ENCODE measurements at places on chromosomes 12 and 14.

GRCh38 chr14:96274543-96274942, 18.5 kb downstream of the BDKRB1 start:
- H3K36me3 ChIP-seq, result no peaks in the 10 kb centered on the region
- H3K4me3 ChIP-seq, result no peak overlapping the region
- DNase-seq, result no peak
- H3K27ac ChIP-seq, result no peak overlapping the region
- no peaks in the 10 kb centered on the region for H3K27me3 ChIP-seq

GRCh38 chr12:118611295-118611694, 234.9 kb downstream of the SUDS3 start:
- H3K4me3 ChIP-seq, result no peak overlapping the region
- no peaks in the 10 kb centered on the region for H3K36me3 ChIP-seq
- H3K4me1 ChIP-seq, result peaks cover 2% of the 10 kb centered on the region
- H3K27me3 ChIP-seq, result no peaks in the 10 kb centered on the region

- H3K27me3 ChIP-seq, result no peaks in the 10 kb centered on the region
- H3K27ac ChIP-seq, result no peak overlapping the region
- DNase-seq, result no peak
- H3K4me1 ChIP-seq, result no peaks in the 10 kb centered on the region
Observed at GRCh38 chr14:62213516-62213915, 451.3 kb downstream of the SNAPC1 start.

GRCh38 chr14:24067133-24068082, 4.0 kb upstream of the CPNE6 start:
- no peaks in the 10 kb centered on the region for H3K4me1 ChIP-seq
- H3K27ac ChIP-seq, result no peak overlapping the region
- no peak overlapping the region for H3K4me3 ChIP-seq

GRCh38 chr14:105187935-105188524, 6.9 kb upstream of the NUDT14 start:
- H3K27me3 ChIP-seq, result no peaks in the 10 kb centered on the region
- H3K4me3 ChIP-seq, result no peak overlapping the region
- peaks cover 1% of the 10 kb centered on the region for H3K4me1 ChIP-seq
- no peaks in the 10 kb centered on the region for H3K36me3 ChIP-seq
- no peak overlapping the region for H3K27ac ChIP-seq
- no peak for DNase-seq

DNA sequence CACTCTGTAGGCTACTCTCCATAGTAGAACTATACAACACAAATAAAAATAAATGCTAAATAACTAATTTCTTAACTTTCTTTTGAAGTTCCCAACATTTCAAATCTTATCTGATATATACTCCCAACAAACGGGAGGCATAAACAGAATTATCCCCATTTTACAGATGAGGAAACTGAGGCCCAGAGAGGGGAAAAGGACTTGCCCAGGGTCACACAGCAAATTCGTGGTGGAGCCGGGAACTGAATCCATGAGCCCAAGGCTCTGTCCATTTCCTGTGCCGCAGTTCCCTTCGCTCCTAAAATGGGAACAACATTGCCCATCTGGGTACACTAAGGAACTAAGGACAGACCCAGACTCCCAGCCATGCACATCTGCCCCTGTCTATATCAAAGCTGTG, 12.2 kb downstream of the ZNF384 start:
- no peak overlapping the region for H3K4me3 ChIP-seq
- no peak for DNase-seq
- peaks cover 33% of the 10 kb centered on the region for H3K36me3 ChIP-seq
- H3K27me3 ChIP-seq, result no peaks in the 10 kb centered on the region
- no peaks in the 10 kb centered on the region for H3K4me1 ChIP-seq

- no peaks in the 10 kb centered on the region for H3K36me3 ChIP-seq
- no peaks in the 10 kb centered on the region for H3K27me3 ChIP-seq
- H3K27ac ChIP-seq, result no peak overlapping the region
Observed at GRCh38 chr12:72134246-72135020, 137.7 kb upstream of the TRHDE start.

- H3K4me1 ChIP-seq, result no peaks in the 10 kb centered on the region
- H3K36me3 ChIP-seq, result peaks cover 34% of the 10 kb centered on the region
- H3K4me3 ChIP-seq, result no peak overlapping the region
- no peaks in the 10 kb centered on the region for H3K27me3 ChIP-seq
- no peak for DNase-seq
Observed at GRCh38 chr14:91313852-91314251, 69.3 kb upstream of the GPR68 start.

DNA sequence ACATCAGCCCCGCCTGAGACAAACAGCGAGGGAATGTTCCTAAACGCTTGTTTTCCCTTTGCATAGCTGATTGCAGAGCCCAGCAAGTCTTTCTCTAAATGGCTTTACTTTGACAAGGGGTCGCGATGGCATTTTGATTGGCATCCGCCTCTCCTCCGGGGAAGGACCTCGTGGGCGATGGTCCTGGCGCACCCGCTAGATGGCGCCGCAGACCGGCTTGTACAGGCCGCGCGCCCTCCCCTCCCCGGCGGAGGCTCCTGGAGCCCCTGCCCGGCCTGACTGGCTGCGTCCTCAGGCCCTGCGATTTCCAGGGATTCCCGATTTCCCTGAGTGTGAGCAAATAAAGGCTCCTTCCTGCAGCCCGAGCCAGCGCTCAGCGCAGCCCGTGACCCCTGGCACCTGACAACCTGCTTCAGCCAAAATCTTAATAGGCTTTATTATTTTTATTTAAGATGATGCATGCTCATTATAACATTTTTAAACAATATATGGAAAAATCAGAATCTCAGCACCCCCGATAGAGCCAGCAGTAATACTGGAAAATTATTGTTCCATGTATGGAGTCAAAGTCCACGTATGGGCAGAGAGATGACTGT, 468.3 kb downstream of the AACS start:
- H3K27ac ChIP-seq, result no peak overlapping the region
- H3K4me1 ChIP-seq, result no peaks in the 10 kb centered on the region
- H3K4me3 ChIP-seq, result no peak overlapping the region
- no peaks in the 10 kb centered on the region for H3K36me3 ChIP-seq

DNA sequence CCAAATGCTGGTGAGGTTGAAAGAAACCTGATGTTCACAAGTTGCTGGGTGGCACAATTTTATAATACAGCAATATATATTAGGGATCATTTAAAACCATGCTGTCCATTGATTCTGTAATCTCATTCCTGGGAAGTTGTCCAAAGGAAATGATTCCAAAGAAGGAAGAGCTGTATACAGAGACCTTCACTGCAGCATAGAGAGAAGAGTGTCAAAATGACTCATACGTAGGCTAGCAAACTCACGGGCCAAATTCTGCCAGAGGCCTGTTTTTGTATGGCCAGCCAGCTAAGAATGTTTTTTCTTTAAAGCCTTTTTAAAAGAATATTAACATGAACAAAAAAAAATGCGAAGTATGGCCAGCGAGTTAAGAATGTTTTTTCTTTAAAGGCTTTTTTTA, 69.2 kb upstream of the MED13L start:
- H3K27ac ChIP-seq, result no peak overlapping the region
- no peaks in the 10 kb centered on the region for H3K36me3 ChIP-seq
- no peaks in the 10 kb centered on the region for H3K27me3 ChIP-seq
- H3K4me1 ChIP-seq, result 0 out of 2 replicates have a peak, but pooled peaks cover 2% of the 10 kb centered on the region
- no peak for DNase-seq

GRCh38 chr12:111887926-111888745, 46.1 kb downstream of the MAPKAPK5 start:
- no peaks in the 10 kb centered on the region for H3K4me1 ChIP-seq
- DNase-seq, result no peak
- no peaks in the 10 kb centered on the region for H3K27me3 ChIP-seq
- no peak overlapping the region for H3K4me3 ChIP-seq

- H3K4me1 ChIP-seq, result 0 out of 2 replicates have a peak, but pooled peaks cover 1% of the 10 kb centered on the region
- no peaks in the 10 kb centered on the region for H3K36me3 ChIP-seq
- no peak for DNase-seq
- no peak overlapping the region for H3K4me3 ChIP-seq
- no peaks in the 10 kb centered on the region for H3K27me3 ChIP-seq
- no peak overlapping the region for H3K27ac ChIP-seq
Observed at GRCh38 chr12:3795492-3796133, 42.7 kb upstream of the CRACR2A start.

DNA sequence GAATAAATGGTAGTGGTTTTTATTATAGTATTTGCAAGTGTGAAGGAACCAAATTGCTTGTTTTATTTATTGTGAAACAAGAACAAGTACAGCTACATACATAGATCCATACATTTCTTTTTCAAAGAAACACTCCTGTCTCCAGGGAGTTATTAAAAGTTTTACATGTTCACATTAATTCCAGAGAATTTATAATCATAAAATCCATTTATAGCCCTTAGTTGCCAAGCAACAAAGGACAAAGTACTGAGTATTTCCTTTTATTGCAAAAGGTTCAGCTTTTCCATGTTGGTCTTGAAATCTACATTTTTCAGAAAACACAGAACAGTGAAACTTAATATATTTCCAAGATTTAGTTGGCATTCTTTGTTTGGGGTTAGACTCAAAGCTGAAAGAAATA, 9.5 kb downstream of the MYRFL start:
- no peak overlapping the region for H3K27ac ChIP-seq
- H3K36me3 ChIP-seq, result no peaks in the 10 kb centered on the region
- H3K27me3 ChIP-seq, result no peaks in the 10 kb centered on the region

DNA sequence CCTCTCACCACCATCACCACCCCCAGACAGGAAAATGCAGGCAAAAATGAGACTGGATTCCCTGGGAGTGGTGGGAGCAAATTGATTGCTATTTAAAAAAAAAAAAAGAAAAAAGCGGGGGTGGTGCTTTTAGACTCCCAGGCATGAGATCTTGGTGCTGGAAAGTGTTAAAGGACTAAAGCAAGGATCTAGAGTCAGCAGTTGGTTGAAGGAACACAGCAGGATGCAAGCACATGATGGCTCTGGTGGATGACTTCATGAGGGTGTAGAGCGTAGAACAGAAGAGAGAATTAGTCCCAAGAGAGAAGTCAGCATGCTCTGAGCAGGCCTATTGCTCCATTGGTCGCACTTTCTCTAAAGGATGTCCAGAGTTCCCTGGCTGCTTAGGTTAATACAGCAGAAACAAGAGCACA, 183.8 kb upstream of the HMGA2 start:
- H3K27ac ChIP-seq, result no peak overlapping the region
- H3K4me1 ChIP-seq, result no peaks in the 10 kb centered on the region
- H3K4me3 ChIP-seq, result no peak overlapping the region
- H3K36me3 ChIP-seq, result no peaks in the 10 kb centered on the region

GRCh38 chr14:49549881-49550280, 36.3 kb downstream of the RPS29 start:
- no peaks in the 10 kb centered on the region for H3K36me3 ChIP-seq
- no peak overlapping the region for H3K4me3 ChIP-seq
- no peak overlapping the region for H3K27ac ChIP-seq

- DNase-seq, result no peak
- H3K4me3 ChIP-seq, result no peak overlapping the region
- H3K36me3 ChIP-seq, result no peaks in the 10 kb centered on the region
- peaks cover 20% of the 10 kb centered on the region for H3K4me1 ChIP-seq
Observed at GRCh38 chr14:89294060-89294459, 123.0 kb downstream of the FOXN3 start.

GRCh38 chr14:59944909-59945308, 25.0 kb downstream of the LRRC9 start:
- no peak overlapping the region for H3K4me3 ChIP-seq
- H3K27ac ChIP-seq, result no peak overlapping the region
- H3K27me3 ChIP-seq, result no peaks in the 10 kb centered on the region
- DNase-seq, result no peak

DNA sequence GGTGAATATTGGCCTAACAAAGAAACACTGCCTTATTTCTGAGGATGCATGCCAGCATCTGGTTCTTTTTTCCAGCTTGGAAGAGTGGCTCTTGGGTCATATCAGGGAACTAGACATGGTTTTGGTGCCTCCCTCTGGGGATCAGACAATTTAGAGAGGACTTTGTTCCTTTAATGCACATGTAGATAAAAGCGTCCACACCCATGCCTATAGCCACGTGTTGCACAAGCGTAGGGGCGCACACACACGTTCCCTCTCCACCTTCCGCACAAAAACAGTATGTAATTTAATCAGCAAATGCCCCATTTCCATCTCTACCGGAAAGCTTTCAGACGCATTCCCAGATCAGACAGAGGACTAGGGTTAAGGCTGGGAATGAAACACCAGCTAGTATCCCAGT, 61.7 kb upstream of the RIC8B start:
- peaks cover 1% of the 10 kb centered on the region for H3K4me1 ChIP-seq
- H3K4me3 ChIP-seq, result no peak overlapping the region
- no peak overlapping the region for H3K27ac ChIP-seq
- H3K27me3 ChIP-seq, result no peaks in the 10 kb centered on the region

DNA sequence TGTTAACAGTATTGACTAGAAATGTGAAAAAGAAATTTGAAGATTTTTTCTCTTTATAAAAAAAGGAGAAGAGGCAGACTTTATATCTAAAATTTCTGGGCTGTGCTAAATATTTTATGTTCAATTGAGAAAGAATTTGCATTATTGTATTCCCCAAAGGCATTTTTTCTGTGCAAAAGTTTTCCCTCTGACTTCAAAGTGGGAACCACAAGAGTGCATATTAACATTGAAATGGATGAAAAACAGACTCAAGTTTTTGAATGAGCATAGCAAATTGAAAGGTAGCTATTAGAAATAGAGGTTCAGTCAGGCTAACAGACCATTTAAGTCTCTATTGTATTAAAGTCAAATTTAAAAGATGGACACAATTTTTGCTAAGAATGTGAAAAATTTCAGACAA, 95.2 kb downstream of the RASSF9 start:
- no peak overlapping the region for H3K27ac ChIP-seq
- H3K4me3 ChIP-seq, result no peak overlapping the region
- DNase-seq, result no peak
- H3K36me3 ChIP-seq, result no peaks in the 10 kb centered on the region
- H3K27me3 ChIP-seq, result no peaks in the 10 kb centered on the region

DNA sequence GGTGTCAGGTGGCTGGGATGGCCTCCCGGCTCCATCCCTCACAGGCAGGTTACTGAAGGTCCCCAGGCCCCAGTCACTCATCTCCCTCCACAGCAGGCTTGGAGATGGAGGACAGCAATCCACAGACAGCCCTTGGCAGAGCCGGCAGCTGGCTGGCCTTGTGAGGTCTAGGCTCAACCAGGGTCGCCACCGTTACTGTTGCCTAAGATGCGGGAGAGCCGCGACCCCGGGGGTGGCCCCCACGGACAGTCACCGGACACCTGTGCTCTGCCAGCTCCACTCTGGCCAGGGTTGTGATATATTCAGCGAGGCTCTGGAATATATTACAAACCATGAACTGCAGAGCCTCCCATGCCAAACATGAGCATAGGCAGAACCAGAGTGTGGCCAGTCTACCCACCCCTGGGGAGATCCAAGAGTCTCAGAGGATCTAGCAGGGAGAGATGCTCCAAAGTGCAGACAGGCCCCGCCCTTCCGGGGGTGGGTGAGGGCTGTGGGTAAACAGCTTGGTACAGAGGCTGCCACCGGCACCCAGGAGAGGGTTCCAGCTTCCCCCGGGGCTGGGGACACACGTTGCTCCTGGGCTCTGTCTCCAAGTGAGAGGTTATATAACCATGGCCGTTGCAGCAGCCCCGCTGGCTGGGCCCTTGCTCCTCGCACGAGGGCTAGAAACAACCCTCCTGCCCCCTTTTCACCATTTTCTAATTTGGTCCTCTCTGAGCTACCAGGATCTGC, 55.9 kb upstream of the DIO3 start:
- no peaks in the 10 kb centered on the region for H3K27me3 ChIP-seq
- H3K27ac ChIP-seq, result no peak overlapping the region
- H3K36me3 ChIP-seq, result no peaks in the 10 kb centered on the region

Measured in iPS DF 6.9 (cell line).